Fibroblast of lung (primary cell): ENCODE measurements at places on chromosomes 1 and 21. TPM values are rescaled to one million over a fixed set of nuclear protein-coding genes. Genes with fewer than 3 reads are reported as not detected.

Gene OR10J1
- total RNA-seq = not detected in 2 replicates

Gene BRINP3
- total RNA-seq = 7.2 and 18.8 TPM in 2 replicates

Gene TGFB2
- 13.6 and 13.9 TPM in 2 replicates for total RNA-seq

Gene SLFNL1
- total RNA-seq = 0.51 and 0.66 TPM in 2 replicates

Gene ATAD3B
- total RNA-seq = 14.4 and 15.0 TPM in 2 replicates

Gene LCE5A
- total RNA-seq = not detected in 2 replicates

Gene DCDC2B
- total RNA-seq = not detected in 2 replicates

Gene ENAH
- 85.0 and 93.7 TPM in 2 replicates for total RNA-seq

Gene DNALI1
- 3.6 and 5.0 TPM in 2 replicates for total RNA-seq

Gene PER3
- 10.3 and 18.8 TPM in 2 replicates for total RNA-seq

Gene CELA2B
- not detected in 2 replicates for total RNA-seq

Gene SYT14
- total RNA-seq = 0.26 and 0.99 TPM in 2 replicates

Gene DISP3
- total RNA-seq = under 0.01 TPM in 1 of 2 replicates, not detected in the other

Gene SPATA45
- total RNA-seq = 0.51 and 0.83 TPM in 2 replicates

Gene OPTC
- total RNA-seq = not detected in 2 replicates

Gene PTPRU
- total RNA-seq = 25.8 and 27.0 TPM in 2 replicates

Gene KIAA1614
- 7.7 and 8.1 TPM in 2 replicates for total RNA-seq
